ENCODE measurements at places on chromosomes 16 and 17. TPM values are rescaled to one million over a fixed set of nuclear protein-coding genes. Genes with fewer than 3 reads are reported as not detected.
A peak's percentile ranks its signal among the peaks of the same experiment; 100 is the strongest.

Gene TBC1D3
- not detected for polyA plus RNA-seq

Gene OR1A1
- polyA plus RNA-seq = not detected

GRCh38 chr16:85998171-85998867 is 99.4 kb downstream of the IRF8 start:
- no peak for DNase-seq

DNA sequence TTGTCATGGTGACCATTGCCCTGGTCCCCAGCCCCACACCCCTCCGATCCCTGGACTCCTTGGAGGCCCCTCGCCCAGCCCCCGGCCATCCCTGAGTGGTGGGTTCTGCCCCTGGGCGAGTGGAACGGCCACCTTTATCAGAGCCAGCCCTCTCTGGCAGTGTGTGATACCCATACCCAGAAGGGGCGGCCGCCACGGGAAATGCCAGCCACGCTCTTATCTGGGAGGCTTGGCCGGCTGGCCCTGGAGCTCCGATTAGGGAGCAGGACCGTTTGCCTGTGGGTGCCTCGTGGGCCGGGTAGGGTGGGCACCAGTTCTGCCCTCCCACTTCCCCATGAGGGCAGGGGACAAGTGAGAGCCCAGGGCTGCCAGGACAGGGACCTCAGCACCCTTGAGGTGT is 58.3 kb upstream of the ZC3H18 start:
- DNase-seq = no peak

- DNase-seq = no peak
Measured at GRCh38 chr16:76265434-76266045, 11.7 kb upstream of the CNTNAP4 start.

DNA sequence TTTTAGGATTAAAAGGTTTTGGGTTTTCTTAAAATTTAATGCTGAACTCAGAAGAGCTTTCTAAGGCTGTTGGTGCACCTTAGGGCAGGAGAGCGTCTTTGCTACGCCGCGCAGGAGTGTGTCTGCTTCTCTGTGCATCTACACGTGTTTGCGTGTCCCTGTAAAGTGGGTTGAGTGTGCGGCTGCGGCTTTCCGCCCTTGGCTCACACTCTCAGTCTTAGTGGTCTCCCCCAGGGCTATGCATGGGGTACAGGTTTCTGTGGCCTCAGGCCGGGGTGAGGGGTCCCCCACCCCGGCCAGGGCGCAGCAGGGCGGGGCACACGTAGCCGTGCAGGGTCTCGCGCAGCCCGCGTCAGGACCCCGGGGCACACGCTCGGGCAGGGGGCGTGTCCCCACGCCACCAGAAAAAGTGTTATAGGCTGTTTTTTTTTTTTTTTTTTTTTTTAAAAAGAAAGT is 727 bp upstream of the TENT4B start:
- peak; percentile 65 for DNase-seq

GRCh38 chr17:19387921-19388521 is 1.0 kb upstream of the MFAP4 start:
- DNase-seq = peak; percentile 45

- DNase-seq = peak; percentile 38
Measured at GRCh38 chr16:67884-68789, 4.3 kb downstream of the RHBDF1 start.

DNA sequence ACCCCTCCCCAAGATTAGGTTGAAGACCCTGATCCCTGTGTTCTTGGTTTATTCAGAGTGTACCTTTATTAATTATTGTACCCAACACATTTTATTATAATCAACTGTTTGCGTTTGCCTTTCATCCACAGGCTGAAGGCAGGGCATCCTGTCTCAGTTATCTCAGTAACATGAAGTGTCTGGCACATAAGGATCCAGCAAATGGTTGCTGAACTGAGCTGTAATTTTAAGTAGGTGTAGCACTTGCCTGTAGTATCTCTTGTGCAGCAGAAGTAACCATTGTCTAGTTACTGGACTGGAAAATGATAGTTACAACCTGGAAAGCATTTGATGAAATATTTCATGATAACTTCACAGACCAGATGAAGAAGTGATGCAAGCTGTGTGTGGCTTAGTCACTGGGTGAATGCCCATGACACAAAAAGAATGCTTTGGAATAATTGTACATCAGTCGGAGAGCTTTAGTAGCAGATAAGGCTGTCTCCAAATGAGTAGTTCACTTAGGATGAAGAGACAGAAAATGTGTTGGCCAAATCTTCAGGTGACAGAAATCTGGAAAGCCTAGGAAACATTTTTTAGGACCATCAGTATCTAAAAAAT is 56.6 kb downstream of the ESRP2 start:
- no peak for DNase-seq
